Smooth muscle cell of the brain vasculature (primary cell): ENCODE measurements at places on chromosomes 16 and 17.
A peak's percentile ranks its signal among the peaks of the same experiment; 100 is the strongest.

DNA sequence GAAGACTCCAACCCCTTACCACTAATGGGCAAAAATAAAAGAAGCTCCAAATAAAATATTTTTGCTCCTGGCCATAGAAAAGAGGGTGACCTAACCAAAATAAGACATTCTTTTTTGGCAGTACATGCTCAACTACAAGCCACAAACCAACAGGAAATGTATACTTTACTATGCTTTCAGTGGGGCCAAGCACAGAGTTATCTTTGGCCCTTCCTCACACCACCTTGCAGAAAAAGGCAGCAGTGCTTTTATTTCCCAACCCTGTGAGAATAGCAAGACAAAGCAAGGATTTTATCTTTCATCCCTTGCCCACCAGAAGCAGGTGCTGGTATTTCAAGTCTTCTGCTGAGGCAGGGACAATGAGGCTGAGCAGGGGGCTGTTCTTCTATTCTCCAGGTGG, 1493.1 kb downstream of the CDH11 start:
- no peak for DNase-seq

DNA sequence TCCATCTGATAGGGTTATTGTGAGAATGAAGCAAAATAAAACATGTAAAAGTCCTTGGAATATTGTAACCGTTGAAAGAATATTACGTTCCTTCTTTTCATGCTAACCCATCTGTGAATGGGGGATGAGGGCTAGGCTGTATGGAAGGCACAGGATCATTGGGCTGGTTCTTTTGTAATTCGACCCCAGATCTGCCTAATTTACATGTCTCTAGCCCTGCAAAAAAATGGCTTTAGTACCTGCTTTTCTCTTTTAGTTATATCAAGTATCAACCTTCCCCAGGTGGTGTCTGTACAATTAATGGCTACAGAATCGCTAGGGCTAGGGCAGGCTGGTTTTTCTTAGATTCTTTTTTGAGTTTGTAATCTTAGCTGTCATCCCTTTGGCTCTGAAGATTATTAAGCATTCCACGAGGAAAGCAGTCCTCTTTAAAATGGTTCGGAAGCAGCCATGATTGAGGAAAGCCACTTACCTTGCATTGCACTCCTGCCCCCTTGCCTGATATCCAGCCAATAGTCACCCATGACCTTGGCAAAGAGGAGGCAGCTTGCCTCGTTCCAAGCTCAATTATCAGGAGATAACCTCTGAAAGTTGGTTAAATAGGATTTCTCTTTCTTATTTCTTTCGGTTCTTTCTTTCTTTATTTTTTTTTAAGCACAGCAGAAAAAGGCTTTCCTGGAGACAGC, 153.9 kb upstream of the ZKSCAN2 start:
- DNase-seq: no peak

DNA sequence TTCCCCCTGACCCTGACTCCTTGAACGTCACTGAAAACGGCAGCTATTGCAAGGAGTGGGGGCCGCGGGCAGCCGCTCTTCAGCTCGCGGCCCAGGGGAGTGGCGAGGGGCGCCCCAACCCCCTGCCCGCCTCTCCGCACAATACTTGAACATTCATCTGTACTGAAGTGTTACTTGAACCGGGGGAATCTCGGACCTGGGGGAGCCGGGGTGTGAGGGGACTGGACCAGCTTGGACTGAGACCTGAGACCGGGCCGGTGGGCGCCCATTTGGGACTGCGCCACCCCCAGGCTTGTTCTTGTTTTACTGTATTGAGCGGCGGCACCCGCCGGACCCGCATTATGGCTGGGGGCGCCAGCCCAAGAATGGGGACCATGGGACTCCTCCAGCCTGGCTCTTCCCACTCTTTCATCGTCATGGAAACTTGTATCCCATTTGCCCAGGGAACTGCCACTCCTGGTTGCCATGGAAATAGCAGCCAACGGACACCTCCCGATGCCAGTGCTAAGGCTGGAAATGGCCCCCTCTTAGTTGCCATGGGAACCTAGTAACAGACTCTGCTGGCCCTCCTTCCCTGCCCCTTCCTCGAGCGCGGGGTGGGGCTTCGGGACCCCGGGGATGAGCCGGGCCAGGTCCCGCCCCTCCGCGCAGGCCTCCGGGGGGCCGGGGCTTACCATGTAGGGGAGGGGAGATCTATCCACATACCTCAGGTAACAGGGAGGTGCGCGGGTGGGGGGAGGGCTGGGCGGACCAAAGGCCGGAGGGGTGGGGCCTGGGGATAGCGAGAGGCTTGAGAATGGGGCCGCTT, 805 bp upstream of the ORAI3 start:
- DNase-seq: peak; percentile 93

- DNase-seq: no peak
These were observed 52.2 kb upstream of the TOM1L1 start for GRCh38 chr17:54848368-54848987.

DNA sequence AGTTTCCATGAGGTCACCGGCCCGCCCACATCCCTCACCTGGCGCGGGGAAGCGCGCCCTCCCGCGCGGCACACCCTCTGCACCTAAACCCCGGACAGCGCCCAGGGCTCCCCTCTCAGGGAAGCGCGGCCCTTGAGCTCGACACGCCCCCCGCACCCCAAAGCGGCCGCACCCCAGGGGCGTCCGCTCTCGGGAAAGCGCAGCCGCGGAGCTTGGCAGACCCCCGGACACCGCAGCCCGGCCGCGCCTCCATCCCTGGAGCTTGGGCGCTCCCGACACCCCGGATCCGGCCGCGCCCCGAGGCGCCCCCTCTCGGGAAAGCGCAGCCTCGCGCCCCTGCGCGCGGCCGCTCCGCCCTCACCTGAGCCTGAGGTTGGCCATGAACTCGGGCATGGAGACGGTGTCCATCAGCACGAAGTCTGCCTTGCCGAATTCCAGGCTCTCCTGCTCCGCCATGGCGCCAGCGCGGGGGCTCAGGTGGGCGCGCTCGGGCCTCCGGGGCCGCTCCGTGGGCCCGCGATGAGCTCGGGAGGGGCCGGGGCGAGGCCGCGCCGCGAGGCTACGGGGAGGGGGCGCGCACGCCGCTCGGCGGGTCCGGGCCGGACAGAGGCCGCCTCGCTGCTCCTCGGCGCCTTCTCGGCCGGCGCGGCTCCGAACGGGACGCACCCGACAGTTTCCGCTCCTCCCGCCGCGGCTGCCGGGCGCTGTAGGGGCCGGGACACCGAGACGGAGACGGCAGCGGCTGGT, at the start of gene MYO1D:
MYO1D (minus strand) TSS at position 708 of the 747 bp plus-strand sequence; CDS start at position 456, 252 bp downstream.
- DNase-seq: no peak
